CD8-positive, alpha-beta T cell (primary cell): ENCODE measurements at places on chromosomes 7 and 10.

GRCh38 chr7:100793806-100794660 is 33.3 kb downstream of the EPHB4 start:
- DNase-seq: no peak

- no peak for DNase-seq
Measured at GRCh38 chr7:107946451-107946850, 55.5 kb downstream of the DLD start.

- DNase-seq: peak; percentile 21
Measured at GRCh38 chr7:29091715-29092114, 54.6 kb downstream of the CPVL start.

GRCh38 chr7:129617178-129617577 is 5.7 kb downstream of the NRF1 start:
- no peak for DNase-seq

- no peak for DNase-seq
Measured at GRCh38 chr7:51316262-51316665, 345 bp downstream of the COBL start.

GRCh38 chr10:110629680-110630191 is 14.4 kb upstream of the RBM20 start:
- DNase-seq: no peak

DNA sequence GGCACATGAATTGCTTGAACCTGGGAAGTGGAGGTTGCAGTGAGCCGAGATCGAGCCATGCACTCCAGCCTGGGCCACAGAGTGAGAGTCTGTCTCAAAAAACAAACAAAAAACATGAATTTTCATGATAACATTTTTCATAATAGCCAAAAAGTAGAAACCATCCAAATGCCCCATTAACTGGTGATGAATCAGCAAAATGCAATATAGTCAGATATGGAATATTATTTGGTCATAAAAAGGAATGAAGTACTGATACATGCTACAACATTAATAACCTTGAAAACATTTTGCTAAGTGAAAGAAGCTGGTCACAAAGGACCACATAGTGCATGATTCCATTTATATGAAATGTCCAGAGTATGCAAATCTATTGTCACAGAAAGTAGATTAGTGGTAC is 24.5 kb upstream of the VCL start:
- no peak for DNase-seq

DNA sequence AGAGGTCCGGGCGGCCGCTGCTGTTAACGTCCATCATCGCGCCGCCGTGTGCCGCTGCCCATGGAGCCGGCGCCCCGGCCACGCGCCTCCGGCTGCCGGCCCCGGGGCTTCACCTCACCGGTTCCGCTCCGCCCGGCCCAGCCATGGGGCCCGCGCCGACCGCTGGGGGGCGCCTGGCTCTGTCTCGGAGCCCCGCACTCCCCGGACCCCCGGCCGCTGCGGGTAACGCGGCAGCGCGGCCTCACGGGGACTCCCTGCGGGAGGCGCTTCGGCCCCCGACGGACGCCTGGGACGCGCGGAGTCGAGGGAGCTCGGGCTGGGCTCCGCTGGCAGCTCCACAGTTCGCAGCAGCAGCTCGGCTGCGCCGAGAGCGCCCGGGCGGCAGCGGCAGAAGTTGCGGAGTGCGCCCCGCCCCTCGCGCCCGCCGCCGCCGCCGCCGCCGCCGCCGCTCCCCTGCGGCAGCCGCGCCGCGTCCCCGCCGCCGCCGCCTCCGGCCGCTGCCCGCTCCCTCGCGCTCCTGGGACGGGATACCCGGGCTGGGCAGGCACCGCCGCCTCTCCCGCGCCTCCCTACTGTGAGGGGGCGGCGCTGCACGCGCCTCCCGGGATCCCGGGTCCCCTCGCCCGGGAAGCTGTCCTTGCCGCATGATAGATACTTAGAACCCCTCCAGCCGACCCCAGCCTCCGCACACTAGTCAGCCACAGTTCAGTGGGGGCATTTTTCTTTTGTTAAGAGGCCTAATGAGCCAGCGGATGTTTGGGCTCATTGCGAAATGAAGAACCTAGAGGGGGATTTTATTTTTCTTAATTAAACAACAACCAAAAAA is at the start of gene HTR7:
Gene HTR7, minus strand, starts transcription at position 405 of the 826 bp plus-strand sequence. Its CDS starts 368 bp downstream, at position 37.
- peak; percentile 53 for DNase-seq

DNA sequence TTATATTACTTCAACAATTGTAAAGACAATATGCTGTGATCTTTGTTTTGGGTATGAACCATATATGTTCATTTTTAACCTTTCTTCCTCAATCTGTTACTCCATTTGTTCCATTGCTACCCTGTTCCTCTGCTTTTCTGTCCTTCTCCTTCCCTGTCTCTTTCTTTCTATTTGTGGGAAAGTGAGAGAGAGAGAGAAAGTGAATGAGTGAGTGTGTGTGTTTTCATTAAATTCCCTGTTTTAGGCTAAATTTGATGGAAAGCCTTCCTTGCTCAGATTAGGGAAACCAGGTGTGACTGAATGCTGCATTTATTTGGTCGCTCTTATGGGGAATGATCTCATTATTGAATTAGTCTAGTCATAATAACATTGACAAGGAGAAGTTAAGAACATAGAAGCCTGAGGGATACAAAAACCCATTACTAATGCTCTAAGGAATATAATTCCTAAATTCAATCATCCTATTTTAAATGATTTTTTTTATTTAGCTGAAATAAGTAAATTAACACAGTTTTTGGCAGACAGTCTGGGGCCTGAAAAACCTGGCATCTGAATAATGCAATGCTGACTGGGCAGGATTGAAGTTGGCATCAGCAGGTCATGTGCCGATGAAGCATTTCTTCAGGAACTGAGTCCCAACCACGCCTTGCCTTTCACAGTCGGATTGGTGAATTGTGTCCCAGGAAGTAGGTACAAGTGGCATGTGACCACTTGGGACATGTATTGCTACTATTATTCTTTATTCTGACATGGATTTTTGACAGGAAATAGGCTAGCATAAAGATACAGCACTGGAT is 117.6 kb upstream of the LRGUK start:
- DNase-seq: no peak

DNA sequence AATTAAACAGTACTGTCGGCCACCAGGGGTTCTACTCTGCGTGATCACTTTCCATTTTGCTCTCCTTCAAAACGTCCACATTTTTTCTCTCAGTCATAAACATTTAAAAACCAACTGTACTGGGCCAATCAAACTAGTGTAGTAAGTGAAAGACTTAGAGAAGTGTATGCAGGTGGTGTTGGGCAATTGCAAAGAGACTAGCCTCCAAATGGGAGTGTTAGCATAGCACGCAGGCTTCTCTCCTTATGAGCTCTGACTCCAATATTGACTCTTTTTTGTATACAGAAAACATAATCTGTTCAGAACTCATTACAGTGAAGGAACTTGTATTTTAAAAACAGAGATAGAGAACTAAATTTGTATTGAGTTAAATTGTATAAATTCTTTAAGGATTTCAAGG is 150.6 kb downstream of the SDK1 start:
- DNase-seq: no peak

DNA sequence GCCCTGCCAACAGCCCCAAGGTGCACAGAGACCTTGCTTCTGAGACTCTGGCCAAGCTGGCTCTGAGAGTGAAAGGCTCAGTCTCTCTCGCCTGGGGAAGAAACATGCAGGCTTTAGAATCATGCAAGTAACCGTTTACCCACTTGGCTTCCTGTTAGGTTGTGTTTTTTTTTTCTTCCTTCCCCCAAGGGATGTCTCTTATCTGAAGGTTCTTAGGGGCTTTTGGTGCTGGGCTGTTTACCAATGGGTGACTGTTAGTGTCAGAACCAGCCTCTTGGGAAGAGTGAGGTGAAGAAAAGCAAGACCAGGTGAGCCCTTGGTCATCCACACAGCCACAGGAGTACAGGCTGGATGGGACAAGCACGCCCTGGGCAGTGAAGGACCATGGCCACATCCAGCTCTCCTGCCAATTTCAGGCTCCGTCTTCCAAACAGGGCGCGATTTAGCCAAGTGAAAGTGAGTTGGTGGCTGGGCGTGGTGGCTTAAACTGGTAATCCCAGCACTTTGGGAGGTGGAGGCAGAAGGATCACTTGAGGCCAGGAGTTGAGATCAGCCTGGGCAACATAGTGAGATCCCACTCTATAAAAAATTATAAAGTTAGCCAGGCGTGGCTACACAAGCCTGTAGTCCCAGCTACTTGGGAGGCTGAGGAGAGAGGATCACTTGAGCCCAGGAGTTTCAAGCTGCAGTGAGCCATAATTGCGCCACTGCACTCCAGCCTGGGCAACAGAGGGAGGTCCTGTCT is 76.3 kb upstream of the CUX1 start:
- no peak for DNase-seq

- no peak for DNase-seq
Measured at GRCh38 chr10:96491303-96491702, 22.4 kb downstream of the TLL2 start.

GRCh38 chr7:44801890-44802289 is 5.4 kb downstream of the PPIA start:
- no peak for DNase-seq

GRCh38 chr10:92894081-92894655 is 45.8 kb downstream of the EXOC6 start:
- no peak for DNase-seq

GRCh38 chr10:97612386-97612785 is 20.9 kb downstream of the MORN4 start:
- no peak for DNase-seq

GRCh38 chr10:82208726-82209125 is 333.7 kb downstream of the NRG3 start:
- DNase-seq: no peak

- DNase-seq: no peak
Measured at GRCh38 chr10:117830205-117830604, 216.5 kb downstream of the RAB11FIP2 start.

DNA sequence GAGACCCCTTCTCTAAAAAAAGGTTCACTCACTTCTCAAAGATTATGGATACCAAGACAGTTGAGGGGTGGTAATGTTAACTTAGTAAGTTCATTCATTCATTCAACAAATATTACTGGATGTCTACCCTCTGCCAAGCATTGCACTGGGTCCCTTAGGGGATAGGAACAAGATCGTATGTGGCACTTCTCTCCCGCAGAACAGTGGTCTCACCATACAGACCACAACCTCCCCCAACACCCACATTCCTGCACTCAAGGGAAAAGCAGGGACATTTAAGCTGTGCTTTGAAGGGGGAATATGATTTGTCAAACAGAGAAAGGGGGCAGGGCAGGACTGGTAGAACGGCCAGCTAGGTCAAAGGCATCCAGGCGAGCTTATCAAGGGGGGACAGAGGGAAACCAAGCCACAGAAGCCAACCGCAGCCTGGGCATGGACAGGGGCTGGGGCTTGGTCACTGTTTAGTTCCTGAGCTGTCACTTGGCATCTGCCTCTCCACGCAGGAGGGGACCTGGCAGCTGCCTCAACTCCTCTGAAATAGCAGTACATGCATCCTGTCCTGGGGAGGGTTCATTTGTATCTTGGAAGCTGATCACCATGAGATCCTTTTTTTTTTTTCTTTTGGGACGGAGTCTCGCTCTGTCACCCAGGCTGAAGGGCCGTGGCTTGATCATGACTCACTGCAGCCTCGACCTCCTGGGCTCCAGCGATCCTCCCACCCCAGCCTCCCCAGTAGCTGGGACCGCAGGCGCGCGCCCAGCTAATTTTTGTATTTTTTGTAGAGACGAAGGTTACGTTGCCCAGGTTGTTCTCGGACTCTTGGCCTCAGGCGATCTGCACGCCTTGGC is 949 bp upstream of the CLIP2 start:
- DNase-seq: no peak

DNA sequence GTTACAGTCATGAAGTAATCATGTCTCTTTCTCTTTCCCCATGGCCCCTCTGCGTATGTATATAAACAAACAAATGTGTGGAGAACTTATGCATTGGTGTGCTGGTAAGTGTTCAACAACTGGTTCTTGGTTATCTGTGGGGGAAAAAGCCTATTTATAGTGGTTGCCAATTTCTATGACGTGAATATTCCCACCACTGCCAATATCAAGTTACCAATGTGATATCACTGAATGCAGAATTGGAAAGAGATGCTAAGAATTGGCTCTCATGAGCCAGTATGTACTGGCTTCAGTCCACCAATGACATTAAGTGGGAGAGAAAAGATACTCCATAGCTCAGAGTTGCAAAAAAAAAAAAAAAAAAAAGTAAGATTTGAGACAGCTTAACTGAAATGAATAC is 399.7 kb downstream of the REEP3 start:
- DNase-seq: no peak

- DNase-seq: no peak
Measured at GRCh38 chr10:1376384-1376945, 320.3 kb downstream of the WDR37 start.

DNA sequence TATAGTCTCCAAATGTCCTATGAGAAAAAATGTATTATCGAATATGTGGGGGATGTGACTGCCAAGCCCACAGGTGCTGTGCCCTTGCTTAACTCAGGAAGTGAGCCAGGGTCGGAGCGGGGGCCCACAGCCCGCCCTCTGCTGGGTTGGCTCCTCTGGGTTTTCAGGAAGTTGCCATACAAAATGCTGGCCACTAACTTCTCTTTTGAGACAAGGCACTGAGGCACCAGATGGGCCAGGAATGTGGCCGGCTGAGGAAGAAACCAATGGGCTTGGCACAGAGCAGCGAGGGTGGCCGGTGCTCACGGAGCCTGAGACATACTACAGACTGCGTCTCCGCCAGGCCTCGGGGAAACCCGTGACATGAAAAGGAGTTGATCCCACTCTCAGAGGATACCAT is 58.9 kb downstream of the FAM53B start:
- DNase-seq: no peak

DNA sequence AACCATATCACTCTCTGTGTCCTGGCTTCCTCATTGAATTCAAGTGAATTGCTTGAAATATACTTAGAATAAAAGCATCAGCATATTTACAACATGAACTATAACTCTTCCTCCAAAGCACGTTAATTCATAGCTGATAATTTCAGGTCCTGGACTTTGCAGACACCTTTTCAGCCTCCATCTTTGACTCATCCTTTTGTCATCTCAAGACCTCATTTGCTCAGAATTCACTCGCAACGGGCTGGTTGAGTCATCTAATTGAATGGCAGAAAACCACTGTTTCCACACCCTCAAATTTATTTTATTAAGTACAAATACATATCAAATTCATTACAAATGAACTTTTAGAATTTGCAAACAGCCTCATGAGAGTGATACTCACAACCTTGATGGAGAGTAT is 545.7 kb downstream of the GATA3 start:
- no peak for DNase-seq

DNA sequence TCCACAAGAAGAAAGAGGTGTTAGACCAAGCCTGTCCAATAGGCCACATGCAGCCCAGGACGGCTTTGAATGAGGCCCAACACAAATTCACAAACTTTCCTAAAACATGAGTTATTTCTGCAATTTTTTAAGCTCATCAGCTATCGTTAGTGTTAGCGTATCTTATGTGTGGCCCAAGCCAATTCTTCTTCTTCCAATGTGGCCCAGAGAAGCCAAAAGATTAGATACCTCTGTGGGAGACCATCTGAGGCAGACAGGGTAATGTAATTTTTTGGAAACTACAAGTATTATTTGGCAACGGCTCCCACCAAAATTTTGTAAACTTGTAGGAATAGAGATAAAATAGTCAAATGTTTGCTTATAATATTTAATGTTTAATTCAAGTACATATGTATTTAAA is 153.8 kb downstream of the SRPK2 start:
- DNase-seq: no peak

DNA sequence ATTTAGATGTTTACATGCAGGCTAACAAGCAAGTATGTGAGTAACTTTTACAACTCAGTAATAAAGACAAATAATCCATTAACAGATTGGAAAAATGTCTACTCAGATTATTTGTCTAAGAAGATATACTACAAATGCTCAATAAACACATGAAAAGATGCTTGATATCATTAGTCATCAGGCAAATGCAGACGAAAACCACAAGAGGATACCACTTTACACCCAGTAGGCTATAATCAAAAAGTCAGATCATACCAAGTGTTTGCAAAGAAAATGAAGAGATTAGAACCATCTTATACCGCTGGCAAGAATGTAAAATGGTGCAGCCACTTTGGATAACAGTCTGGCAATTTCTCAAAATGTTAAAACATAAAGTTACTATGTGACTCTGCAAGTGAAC is 84.1 kb downstream of the MALSU1 start:
- no peak for DNase-seq
